Activated CD8-positive, alpha-beta memory T cell treated with anti-CD3 and anti-CD28 coated beads for 4 hours (primary cell): ENCODE measurements at places on chromosomes 2 and 18.

GRCh38 chr18:55237660-55238059, 278.4 kb upstream of the CCDC68 start:
- no peak for DNase-seq

- DNase-seq = no peak
Observed at GRCh38 chr18:31424383-31424988, 23.1 kb upstream of the DSG3 start.

- DNase-seq = no peak
Observed at GRCh38 chr2:52356556-52356955, 1324.6 kb upstream of the NRXN1 start.

DNA sequence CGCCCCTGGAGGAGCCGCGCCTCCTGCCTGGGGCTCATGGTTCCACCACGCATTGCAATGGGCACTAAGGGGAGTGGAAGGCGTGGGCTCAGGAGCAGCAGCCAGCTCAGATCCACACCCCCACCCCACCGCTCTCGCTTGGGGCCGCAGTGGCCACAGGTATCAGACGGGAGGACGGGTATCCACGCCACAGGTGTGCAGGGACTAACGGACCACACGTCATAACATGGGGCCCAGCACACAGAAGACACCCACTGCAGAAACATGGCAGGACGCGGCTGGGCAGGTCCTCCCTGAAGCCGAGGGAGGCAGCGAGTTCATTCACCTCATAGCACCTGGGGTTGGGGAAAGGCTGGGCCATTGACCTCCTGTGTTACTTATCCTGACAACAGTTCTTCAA, 13.0 kb downstream of the HDAC4 start:
- DNase-seq = no peak

DNA sequence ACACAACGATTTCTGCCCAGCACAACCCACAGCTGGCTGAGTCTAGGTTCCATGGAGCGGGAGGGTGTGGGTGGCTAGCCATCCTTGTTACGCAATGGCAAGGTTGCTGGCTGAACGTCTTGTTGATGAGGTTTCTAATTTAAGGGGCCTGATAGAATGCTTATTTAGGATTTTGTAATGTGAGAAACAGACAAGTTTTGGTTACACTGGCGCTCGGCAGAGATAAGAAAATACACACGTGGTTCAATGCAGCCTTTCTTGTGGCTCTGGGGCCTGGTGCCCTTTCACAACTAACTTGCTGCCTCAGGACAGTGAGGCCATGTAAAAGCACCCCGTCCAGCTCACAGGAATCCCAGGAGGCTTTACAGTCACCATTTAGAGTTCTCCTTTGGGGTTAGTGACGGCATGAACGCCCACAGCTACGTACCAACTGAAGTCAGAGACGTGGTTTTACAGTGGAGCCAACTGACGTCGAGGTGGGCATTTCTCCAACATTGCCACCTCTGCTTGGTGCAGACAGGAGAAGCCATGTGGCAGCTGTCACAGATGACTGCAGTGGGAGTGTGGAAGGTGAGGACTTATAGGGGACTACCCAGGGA, 29.7 kb upstream of the PIEZO2 start:
- DNase-seq = no peak

GRCh38 chr2:203534621-203535077, 452 bp downstream of the RAPH1 start:
- no peak for DNase-seq

DNA sequence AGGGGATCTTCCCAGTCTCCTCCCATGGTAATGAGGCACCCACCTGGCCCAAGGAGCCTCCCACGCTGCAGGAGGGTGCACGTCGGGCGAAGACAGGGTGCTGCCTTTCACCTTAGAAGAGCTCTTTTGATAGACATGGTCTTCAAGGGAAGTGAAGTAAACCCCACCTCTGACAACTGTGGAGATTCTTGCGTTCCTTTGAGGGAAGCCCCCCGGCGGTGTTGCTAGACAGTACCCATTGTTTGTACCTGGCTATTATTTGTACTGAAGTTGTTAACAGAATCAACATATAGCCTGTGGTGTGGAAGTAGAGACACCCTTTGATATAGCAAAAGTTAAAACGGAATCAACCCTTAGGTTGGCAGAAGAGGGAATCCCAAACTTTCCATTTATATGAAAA, 648.0 kb downstream of the GALR1 start:
- no peak for DNase-seq

DNA sequence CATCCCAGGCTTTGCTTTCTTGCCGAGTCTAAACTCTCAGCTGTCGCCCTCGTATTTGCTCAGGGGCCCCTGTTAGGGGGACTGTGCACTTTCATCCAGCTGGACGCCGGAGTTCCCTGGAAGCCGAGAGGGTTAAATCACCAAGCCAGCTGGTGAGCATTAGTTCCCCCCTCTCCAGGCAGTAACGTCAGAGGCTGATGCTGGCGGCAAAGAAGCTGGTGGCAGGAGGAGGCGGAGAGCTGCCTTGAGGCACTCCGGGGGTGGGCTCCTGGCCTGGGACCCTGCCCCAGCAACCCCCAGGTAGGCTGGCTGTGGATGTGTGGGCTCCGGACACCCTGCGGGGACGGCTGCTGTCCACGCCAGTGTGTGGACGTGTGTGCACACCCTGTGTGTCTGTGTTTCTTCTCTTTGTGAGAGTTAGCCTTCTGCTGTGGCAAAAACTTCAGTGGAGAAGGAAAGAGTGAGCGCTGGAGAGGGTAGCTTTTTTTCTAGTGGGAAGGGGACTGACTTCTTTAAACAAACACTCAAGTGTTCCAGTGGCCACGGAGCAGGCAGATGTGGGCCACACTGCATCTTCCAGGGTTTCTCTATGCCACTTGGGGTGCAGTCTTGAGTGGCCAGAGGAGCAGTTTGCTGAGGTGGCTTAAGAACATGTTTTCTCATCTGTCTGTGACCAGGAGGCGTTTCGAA, 84.7 kb downstream of the GLI2 start:
- DNase-seq = no peak

GRCh38 chr2:98518101-98518500, 73.4 kb downstream of the INPP4A start:
- DNase-seq = peak; percentile 29

- DNase-seq = no peak
Observed at GRCh38 chr18:45167631-45168280, 447.5 kb upstream of the SLC14A2 start.

GRCh38 chr2:26033270-26033817, 540 bp upstream of the RAB10 start:
- DNase-seq = peak; percentile 6

GRCh38 chr2:16228951-16229350, 288.6 kb downstream of the MYCN start:
- no peak for DNase-seq

GRCh38 chr2:130337735-130338325, 4.9 kb upstream of the IMP4 start:
- DNase-seq = no peak

DNA sequence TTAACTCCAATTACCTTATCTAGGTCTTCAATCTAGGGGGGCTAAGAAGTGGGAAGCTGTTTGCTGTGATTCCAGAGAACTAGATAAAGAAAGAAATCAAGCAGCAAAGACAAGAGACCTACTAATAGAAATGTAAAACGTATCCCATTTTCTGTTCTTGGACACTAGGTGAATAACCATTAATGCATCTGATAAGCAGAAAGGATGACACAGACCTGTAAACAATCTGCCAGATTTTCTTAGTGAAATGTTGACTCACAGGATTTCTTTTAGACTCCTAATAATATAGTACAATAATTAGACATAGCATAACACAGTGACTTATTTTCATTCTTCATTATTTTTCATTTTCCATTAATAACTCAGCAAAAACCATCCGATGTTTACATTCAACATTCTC, 1.3 kb downstream of the WDR35 start:
- DNase-seq = no peak

DNA sequence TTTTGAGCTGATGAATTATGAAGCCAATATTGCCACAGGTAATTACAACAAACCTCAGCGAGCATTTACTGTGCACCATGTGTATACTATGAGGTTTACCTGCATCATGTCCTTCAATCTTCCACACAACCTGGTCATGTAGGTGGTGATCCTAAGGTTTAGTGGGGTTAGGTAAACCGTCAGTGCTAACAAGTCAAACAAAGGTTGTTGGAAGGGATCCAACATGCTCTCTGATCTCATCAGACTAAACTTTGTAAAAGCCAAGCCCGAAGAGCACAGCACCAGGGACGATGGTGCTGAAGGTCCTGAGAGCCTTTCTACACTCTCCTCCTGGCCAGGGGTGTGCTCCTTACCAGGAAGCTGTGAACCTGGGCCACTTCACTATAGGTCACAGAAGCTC, 29.4 kb downstream of the SH3YL1 start:
- no peak for DNase-seq

DNA sequence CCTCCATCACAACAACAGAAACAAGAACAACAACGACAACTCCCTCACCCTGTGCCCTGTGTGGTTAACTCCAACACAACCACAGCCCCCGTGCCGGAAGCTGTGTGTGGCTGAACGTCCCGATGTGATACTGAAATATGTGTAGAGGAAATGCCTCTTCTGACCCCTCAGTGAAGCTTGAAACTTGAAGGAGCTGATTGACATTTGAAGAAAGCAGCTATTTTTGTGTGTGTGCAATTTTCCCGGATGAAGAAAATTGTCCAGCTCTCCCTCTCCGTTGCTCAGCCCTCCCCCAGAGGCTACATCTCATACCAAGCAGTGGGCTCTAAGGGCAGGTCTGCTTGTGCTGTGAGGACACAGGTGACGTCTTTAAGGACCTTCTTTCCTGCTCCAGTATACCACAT, 173.8 kb downstream of the ICOS start:
- peak; percentile 35 for DNase-seq

- no peak for DNase-seq
Observed at GRCh38 chr2:236777408-236777807, 207.8 kb downstream of the ACKR3 start.

- DNase-seq = no peak
Observed at GRCh38 chr18:39350945-39351344, 1785.3 kb upstream of the CELF4 start.

DNA sequence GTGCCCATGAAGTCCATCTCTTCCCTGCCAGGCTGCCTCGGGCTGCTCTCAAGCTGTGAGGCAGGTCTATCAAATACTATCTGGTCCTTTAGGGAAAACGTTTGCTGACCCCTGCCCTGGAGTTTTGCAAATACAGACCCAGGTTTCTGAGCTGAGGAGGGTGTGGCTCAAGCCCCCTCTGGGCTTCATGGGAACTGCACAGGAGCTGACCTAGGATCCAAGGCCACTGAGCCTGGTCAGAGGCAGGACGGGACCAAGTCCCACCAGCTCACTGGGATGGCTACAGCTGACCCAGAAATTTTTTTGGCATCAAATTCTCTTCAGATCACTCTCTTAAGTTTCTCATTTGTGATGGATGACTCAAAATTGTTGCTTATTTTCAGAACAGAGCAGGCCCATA, 14.1 kb downstream of the ZNF516 start:
- no peak for DNase-seq

DNA sequence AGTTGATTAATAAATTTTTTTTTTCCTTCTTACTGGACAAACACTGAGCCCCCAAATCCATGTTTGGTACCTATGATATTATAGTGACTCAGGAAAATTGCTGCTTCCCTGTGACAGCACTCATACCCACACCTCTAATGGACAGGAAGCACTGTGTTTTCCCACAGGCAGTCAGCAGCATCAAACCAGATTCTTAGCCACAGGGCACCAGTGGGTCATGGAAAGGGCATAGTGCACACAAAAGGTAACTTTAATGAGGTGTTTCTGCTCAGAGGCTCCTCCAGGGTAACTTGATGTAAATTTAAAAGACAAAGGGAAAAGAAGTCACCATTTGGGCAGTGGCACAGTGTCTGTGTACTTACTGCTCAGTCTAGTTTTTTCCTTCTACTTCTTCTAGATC, 34.1 kb downstream of the SERPINB11 start:
- DNase-seq = no peak

DNA sequence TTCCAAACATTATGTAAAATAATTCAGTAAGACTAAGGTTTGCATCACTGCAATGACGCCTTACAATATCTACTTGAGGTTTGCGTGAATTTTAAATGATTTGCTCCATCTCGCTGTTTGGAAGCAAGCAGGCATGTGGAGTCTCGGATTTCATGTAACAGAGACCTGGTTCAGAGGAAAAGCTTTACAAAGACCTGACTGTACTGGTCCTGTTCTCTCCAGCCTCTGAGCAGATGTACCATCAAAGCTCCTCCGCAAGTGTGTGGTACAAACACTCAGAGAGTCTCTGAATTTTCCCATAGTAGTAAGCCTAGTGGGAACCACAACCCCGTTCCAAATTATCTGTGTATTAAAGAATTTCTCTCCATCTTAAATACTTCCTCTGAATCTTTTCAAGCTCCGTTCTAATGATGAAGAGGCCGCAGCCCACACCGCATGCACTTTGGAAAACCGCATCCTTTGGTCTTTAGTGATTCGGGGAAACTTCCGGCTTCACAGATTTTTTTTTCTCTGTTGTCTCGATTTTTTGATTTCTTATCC, 728.1 kb upstream of the SOX11 start:
- no peak for DNase-seq

DNA sequence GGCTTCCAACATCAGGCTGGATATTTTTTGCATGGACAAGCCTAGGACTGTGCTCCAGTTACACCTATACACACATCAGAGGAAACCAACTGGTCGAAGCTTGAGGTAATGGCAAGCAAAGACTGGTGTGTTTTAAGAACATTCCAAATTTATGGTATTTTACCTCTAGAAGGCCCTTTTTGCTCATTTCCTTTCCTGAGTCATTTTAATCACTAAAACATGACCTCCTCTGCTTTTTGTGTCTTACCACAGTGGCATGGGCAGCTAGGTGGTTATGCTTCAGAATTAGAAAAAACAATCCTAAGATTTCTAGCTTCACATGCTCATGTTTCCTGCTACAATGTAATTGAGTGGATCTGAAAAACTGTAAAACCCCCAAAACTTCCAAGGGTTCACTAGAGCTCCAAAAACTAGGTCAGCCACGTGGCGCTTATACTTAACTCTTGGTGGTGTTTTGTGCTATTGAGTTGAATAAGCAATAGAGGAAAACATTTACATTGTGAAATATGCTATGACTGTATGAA, 30.6 kb upstream of the CHRNA1 start:
- DNase-seq = no peak

- no peak for DNase-seq
Observed at GRCh38 chr2:28002181-28002580, 111.7 kb downstream of the BABAM2 start.

GRCh38 chr18:39952816-39953215, 2002.2 kb upstream of the PIK3C3 start:
- no peak for DNase-seq

DNA sequence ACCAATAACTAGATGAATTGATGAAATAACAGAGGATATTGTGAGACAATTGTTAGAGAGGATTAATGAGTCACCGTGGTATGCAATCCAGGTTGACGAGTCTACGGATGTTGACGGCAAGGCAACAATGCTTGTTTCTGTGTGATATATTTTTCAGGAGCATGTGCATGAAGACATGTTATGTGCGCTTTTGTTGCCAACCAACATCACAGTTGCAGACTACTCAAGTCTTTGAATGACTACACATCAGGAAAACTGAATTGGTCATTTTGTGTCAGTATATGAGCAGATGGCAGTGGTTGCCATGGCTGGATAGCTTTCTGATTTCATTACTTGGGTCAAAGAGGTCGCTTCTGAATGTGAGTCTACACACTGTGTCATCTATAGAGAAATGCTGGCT, 96.8 kb upstream of the CRACDL start:
- no peak for DNase-seq
